ENCODE measurements at places on chromosomes 12 and 14.
A peak's percentile ranks its signal among the peaks of the same experiment; 100 is the strongest.

DNA sequence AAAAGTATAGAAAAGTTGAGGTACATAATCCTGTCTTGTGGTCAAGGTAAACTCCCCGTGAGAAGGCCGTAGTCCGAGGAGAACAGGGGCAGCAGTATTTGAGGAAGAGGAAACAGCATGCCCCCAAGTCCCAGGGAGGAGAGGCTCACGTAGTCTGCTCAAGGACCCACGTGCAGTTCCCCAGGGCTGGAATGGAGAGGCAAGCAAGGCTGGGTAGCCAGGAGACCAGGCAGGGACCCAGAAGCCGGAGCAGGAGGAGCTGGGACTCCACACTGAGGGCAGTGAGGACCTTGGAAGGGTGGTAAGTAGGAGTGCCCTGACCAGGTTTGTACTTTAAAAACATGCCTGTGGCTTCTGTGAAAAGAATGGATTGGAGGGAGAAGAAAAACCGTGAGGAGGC is 100.0 kb downstream of the EGLN3 start:
- no peak for DNase-seq

DNA sequence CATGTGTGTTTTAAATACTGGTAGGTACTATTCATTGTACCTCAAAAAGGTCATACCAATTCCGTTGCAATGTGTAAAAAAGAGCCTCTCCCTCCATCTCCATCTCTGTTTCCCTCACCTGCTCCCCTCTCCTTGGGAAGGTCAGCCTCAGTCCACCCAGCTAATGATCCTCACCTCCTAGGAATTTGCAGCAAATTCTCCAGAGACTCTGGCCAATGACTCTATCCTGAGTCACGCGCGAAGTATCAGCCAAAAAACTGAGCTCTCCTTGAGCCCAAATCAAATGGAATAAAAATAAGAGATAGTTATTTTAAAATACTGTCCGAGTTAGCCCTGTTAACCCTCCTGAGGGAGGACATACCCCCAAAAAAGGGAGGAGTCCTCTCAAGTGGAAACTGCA is 148.4 kb downstream of the DPF3 start:
- no peak for DNase-seq

DNA sequence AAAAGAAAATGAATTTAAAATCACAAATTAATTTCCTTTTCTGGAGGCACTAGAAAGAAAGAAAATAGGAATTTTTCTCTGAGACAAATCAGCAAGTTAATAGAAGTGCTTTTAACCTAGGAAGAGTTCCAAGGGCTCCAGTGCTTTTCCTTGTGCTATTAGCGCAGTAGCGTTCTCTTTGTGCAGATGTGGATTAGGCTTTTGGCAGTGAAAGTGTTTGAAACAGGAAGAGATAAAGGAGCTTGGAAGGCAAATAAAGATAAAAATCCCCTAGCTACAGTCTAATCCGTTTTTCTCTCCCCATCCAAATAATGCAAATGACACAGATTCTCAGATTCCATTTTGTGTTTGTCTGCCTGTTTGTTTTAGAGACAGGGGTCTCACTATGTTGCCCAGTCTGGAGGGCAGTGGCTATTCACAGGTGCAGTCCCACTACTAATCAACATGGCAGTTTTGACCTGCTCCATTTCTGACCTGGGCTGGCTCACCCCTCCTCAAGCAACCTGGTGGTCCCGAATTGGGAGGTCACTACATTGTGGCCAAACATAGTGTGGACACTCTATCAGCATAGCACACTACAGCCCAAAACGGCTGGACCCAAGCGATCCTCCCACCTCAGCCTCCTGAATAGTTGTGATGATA is 166.1 kb downstream of the PAWR start:
- no peak for DNase-seq

GRCh38 chr14:33567731-33568130 is 383.1 kb downstream of the EGLN3 start:
- DNase-seq, result no peak

GRCh38 chr12:94790370-94790769 is 140.0 kb upstream of the TMCC3 start:
- DNase-seq, result no peak

DNA sequence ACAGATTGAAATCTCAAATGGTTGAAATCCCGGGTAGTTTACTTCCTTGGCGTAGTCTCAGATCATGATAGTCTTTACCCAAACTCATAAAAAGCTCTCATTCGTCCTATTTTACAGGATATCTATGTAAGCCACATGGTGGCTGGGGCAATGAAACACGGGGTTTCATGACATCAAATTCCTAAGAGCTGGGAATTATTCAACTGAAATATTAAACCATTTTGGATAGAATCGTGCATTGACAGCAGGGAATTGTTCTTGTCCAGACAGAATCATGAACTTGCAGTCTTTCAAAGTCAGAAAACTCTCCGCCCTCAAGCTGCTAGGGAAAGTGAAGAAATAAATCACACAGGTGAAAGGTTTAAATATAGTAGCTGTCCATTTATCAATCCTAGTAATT is 33.2 kb upstream of the PRKAB1 start:
- no peak for DNase-seq

DNA sequence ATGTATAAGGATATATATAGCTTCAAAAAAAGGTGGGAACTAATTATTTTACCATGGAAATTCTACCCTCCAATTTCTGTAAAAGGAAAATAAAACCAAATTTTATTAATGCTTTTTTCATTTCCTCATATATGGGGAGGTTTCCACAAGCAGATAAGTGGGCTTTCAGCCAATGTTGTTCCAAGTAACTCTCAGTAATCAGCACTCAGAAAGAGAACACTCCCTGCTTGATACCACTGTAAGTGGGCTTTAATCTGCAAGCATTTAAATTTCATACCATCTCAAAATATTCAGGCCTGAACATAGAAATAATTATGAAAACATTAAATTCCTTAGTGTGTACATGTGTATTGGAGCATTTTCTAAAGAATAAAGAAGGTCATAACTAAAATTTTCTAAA is 827.6 kb downstream of the C12orf50 start:
- DNase-seq, result no peak

- no peak for DNase-seq
These were observed 56.3 kb downstream of the SETD3 start for GRCh38 chr14:99424306-99424877.

- DNase-seq, result no peak
These were observed 25.5 kb upstream of the KIF26A start for GRCh38 chr14:104112609-104113571.

- DNase-seq, result no peak
These were observed 93.5 kb downstream of the PLEKHA5 start for GRCh38 chr12:19223018-19223417.

DNA sequence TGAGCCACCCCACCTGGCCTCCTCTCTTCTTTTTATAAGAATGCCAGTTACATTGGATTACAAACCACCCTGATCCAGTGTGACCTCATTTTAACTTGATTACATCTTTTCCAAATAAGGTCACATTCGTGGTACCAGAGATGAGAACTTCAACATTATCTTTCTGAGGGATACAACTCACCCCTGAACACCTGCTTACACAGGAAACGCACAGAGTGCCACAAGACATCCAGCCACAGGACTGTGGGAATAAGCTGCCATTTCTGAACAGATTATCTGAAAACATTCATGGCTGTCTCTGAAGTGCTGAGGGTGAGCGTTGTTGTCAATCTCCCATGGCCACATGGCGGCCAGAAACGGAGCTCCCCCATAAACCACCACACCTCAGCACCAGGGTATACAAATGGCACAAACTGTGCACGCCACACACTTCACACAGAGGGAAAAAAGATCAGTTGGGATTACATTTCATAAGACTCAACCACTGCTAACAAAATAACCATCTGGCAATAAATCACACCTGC is 23.7 kb downstream of the FOXN3 start:
- no peak for DNase-seq

- DNase-seq, result no peak
These were observed 263.9 kb downstream of the LRIG3 start for GRCh38 chr12:58656254-58657009.

GRCh38 chr12:96208801-96209549 is 14.8 kb downstream of the ELK3 start:
- DNase-seq, result peak; percentile 39

GRCh38 chr14:74518221-74518620 is 24.7 kb downstream of the ISCA2 start:
- DNase-seq, result no peak

DNA sequence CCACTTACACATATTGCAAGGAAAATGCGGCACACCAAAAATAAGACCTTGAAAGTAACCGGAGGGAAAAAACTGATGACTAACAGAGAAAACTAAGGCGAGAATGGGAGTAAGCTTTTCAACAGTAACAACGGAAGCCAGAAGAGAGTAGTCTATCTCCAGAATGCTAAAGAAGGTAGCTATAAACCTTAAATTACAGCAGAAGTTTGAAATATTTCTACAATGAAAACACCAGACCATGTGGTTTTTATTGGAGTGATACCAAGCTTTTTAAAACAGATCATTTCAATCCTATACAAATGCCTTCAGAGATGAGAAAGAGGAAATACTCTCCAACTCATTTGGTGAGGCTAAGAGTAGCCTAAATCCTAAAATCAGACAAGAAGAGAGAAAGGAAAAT is 209.5 kb downstream of the ANO6 start:
- DNase-seq, result no peak

DNA sequence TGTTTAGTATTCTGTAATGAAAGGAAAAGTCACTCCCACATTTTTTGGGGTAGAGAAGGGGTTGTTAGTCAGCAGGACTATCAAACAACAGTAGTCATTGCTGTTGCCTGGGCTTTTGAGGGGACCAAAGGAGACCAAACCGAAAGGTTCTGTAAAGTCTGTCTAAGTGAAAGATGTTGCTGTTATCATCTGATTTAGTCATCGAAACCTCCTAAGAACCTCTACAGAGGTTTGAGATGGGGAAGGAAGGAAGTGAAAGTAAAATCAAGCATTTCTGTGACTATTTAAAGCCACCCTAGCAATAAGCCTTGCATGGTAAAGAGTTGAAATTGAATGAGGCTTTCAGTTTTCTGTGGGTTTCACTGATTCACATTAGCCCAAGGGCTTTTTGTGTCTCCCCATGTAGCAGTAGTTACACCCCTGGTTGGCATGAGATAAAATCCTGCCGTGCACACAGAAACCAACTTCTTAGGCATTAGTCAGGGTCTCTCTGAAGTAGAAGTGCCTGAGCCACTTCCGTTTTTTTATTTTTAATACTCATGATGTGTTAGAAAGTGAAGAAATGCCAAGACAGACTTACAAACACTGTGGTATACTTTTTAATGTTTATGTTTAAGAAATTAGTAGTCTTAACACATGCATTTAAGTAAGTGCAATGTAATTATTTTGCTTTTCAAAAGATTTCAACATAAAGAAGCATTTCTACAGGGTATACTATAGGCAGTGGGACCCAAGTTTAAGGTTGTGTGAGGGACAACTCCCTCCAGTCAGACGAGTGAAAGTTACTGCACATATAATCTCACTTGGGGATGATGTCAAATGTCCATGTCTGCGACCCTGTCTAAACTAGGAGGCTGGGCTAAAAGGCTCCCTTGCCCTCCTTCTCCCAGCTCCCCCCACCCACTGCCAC is 50.4 kb downstream of the DYRK2 start:
- DNase-seq, result no peak

- DNase-seq, result no peak
These were observed 349.3 kb downstream of the CACNA1C start for GRCh38 chr12:2402073-2402579.

GRCh38 chr14:94770815-94771157 is 873 bp upstream of the GSC start:
- DNase-seq, result no peak

- DNase-seq, result no peak
These were observed 418.5 kb upstream of the TBX3 start for GRCh38 chr12:115102450-115102849.

- DNase-seq, result no peak
These were observed 125.5 kb downstream of the NT5DC3 start for GRCh38 chr12:103715494-103715893.

DNA sequence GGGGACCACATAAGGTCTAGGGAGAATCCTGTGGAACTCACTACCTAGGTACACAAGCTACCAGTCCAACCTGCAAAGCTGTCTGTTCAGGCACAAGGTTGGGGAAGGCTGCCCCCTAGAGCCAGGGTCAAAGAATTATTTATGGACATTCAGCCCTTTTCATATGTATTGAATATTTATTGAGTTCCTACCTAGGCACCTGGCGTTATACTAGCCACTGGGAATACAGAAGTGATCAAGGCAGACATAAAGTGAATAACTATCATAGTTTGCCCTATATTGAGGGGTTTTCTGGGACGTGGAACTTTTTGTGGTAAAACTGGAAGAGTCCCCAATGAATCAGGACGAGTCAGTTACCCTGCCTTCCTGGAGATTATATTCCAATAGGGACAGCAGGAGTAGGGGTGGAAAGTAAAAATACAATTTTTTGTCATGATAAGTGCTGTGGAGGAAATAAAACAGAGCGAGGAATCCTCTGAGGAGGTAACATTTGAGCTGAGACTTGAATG is 5.8 kb upstream of the SLC48A1 start:
- DNase-seq, result peak; percentile 25

DNA sequence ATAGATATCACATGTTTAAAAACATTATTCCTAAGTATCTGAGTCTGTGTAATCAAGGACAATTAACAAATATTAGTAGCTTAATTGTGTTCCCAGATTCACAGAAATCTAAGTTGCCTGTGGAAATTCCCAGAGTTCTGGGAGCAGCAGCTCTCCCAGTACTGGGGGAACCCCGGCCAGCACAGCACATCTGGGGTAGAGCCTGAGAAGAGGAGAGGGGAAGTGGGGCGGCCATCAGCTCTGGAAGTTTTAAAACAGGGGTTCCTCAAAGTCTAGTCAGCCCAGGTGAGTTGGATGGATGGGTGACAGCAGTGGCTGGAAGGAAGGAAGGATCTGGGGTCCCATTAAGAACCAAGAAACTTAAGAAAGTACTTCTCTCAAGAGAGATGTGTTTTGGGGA is 24.6 kb downstream of the PRICKLE1 start:
- no peak for DNase-seq

GRCh38 chr12:55612646-55613045 is 24.0 kb upstream of the OR10P1 start:
- DNase-seq, result no peak

DNA sequence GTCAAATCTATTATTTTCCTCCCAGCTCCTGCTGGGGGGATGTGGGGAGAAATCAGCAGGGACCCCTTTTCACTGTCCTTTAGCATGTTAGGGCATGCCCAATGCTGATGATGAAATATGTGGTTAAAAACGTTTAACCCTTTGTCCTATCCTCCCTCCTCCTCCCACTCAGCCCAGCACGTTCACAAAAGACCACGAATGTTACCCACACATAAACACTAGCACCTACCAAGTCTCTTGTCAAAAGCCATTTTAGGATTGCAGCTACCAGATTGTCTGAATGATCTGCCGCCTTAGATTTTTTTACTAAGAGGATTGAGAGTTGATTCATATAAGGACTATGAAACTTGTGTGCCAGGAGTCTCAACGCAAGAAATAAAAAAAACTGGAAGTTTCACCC is 70.4 kb downstream of the TBK1 start:
- no peak for DNase-seq

- DNase-seq, result no peak
These were observed at the start of gene GLT8D2 for GRCh38 chr12:104049903-104050356. TSS of gene GLT8D2 (minus strand) at chr12:104050187. CDS start at chr12:104019648, 30,539 bp downstream.

- DNase-seq, result no peak
These were observed 1004.3 kb upstream of the FBXO33 start for GRCh38 chr14:40436551-40436950.
